Panc1 (cell line): ENCODE measurements at places on chromosomes 16 and 17.

GRCh38 chr17:726271-726919 is 6.0 kb upstream of the TLCD3A start:
- DNase-seq, result no peak

- no peak for DNase-seq
Observed at GRCh38 chr16:66231452-66232160, 134.9 kb upstream of the CDH5 start.

DNA sequence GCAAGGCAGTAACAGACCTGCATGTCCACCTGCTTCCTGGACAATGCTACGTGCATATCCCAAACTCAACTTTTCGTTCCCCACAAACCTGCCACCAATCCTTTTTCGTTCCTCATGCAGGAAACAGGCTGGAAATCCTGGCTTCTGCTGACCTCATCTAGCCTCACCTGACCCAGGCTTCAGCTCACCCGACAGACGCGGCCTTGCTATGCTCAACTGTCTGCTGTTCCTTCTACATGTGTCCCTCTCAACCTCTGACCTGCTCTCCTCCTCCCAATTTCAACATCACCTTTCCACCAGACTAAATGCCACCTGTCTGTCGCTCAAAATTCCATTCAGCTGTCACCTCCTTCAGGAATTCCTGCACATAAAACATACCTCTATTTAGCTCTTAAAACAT is 44.5 kb downstream of the XPO6 start:
- no peak for DNase-seq

- no peak for DNase-seq
Observed at GRCh38 chr17:16977932-16978331, 6.0 kb upstream of the TNFRSF13B start.

DNA sequence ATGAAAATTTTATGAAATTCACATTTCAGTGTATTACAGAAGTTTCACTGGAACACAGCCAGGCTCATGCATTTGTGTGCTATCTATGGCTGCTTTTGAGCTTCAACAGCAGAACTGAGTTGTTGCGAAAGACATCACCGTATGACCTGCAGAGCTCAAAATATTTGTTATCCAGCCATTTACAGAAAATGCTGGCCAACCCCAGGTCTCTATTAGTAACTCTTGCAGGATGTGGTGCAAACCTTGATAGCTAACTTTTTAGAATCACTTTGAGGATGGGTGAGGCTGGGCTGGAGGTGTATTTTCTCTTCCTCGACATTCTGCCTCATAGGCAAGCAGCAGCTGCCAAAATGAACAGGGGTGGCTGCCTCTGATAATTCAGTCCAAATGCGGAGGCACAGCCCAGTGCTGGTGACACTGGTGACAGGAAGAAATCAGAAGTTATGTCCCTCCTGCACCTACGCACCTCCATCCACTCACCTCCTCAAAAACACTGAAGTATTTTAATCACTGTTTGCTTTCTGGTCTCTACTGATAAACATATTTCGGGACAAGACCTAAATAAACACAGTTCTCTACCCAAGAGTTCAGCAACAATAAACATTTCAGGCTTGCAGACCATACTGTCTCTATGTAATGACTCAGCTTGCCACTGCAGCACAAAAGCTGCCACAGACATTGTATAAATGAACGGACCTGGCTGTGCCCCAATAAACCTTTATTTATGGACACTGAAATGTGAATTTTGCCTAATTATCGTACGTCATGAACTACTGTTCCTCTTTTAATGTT is 28.5 kb downstream of the ARHGAP17 start:
- no peak for DNase-seq

- DNase-seq, result no peak
Observed at GRCh38 chr16:3690980-3691720, 26.2 kb downstream of the TRAP1 start.

GRCh38 chr16:85416228-85417109 is 196.7 kb upstream of the GSE1 start:
- DNase-seq, result no peak

GRCh38 chr17:50884439-50885311 is 18.5 kb upstream of the TOB1 start:
- DNase-seq, result no peak

DNA sequence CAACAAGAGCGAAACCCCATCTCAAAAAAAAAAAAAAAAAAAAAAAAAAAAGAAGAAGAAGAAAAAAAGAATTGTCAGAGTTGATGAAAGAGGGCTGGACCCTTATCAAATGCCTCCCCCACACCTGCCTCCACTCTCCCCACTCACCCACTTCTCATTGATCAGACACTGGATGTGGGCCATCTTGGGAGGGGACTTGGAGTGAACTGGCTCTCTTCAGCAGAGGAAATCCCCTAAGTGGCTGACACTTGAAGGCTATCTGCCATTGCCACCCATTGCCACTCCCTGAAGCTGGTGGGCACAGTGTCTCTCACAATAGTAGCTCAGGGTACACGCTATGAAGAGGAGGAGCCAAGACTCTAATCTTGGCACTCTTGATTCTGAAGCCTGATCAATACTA is 1.6 kb downstream of the ITGA2B start:
- DNase-seq, result no peak

GRCh38 chr17:55842405-55843158 is 91.7 kb downstream of the PCTP start:
- no peak for DNase-seq

- no peak for DNase-seq
Observed at GRCh38 chr16:86134802-86135461, 236.0 kb downstream of the IRF8 start.

DNA sequence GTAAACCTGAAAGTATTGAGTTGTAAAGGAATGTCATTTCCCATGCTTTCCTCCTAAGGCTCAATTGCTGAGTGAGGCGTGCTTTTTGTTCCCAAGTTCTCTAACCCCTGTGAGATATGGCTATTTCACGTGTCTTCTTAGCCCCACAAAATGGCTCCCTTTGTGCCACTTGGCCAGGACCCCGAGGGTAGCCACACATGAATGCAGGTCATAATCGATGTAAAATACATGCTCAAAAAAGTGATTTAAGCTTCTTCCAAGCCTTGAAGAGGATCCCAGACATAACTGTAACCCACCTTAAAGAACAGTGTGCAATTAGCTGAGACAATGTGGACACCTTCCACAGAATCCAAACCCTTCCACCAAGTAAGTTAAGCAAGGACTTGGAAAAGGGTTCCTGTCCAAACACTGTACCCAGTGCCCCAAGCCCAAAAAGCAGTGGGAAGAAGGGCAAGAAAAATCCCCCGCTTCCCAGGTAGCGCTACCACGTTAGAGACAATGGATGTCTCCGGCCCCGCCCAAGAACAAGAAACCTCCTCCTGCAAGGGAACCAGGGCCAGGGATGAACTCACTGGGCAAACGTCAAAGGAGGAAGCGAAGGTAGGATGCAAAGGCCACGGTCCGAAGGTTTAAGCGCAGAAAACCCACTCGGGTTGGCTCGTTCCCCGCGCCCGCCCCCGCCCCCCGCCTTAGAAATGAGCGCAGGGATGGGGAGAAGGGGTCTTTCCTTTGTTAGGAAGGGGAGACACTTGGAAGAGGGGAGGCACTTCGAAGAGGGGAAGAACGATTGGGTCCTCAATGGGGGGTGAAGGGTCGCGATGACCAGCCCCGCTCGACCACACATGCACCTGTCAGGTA is 1.2 kb downstream of the JPT1 start:
- no peak for DNase-seq

DNA sequence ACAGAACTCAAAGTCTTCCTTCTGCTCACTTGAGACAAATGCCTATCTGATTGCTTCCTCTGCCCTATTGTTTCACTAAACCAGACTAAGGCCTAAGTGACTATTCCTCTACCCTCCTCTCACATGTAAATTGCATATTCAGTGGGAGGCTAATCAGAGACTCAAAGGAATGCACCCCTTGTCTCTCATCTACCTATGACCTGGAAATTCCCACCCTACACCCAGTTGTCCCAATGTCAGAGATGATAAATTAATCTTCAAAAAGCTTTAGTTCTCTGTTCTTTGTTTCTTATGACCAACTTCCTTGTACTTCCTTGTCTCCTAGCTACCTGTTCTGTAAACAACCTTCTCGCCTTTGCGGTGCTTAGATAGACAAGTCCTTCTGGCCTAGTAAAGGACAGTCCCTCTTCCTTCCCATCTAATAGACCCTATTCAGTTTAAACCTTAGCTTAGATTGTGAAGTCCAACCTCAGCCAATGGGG is 76.0 kb downstream of the EMP2 start:
- no peak for DNase-seq

- no peak for DNase-seq
Observed at GRCh38 chr16:4016658-4017057, 99.6 kb downstream of the ADCY9 start.

DNA sequence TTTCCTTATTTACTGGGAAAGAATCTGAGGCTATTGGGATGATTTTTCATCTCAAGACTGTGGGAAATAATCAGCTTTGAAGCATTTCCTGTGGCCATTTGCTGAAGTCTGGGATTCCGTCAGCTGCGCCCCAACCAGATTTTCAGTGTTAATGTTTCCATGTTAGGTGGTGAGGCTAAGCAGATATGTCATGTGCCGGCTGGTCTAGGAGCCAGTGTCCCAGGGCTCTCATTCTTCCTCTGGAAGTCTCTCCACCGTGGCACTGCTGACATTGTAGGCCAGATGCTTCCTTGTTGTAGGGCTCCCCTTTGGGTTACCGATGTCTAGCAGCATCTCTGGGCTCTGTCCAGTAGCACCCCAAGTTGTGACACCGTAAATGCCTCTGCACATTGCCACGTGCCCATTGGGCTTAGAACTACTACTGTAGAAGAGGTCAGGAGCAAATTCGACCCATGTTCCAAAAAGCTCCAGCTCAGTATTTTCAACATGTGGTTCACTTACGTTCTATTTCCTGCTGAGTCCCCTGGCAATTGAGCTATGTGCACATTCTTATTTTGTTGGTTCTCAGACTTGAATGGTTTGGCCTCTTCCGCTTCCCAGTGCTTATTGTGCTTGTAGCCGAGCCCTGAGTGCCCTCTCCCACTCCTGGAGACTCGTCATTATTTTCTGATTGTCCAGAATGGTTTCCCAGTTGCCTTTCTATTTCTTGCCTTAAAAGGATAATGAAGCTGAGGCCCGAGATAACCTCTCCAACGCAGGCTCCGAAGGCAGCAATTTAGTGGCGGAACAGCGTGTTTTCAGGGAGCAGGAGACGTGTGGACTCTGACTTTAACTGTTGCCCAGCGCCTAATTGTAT is 82.2 kb downstream of the SPECC1 start:
- DNase-seq, result no peak

DNA sequence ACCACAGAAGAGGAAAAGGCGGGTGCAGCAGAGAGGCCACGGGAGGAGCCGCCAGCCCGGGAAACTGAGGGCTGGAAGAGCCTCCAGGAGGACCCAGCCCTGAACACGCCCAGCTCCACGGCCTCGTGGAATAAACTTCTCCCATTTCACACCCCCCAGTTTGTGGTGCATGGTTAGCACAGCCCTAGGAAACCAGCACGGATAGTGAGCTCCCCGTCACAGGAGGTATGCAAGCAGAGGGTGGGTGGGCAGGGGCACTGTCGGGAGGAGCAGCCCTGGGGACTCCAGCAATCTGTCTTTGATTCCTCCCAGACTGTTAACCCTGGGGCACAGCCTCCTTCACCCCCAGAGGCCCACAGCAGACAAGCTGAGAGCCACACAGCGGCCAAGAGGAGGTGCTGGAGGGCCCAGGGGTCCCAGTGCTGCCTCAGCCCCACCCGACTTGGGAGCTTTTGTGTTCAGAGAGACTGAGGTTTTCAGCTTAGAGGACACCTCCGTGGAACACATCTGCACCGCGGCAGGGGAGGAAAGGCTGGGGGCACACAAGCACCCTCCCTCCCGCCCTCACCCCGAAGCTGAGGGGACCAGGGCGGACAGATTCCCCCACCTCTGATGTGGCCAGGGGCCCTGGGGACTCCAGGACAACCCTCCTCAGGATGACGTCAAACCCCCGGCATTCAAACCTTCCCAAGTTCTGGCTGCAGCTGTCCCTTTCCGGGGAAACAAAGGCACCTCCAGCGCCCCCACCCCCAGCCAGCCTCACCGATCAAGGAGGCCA is 1.7 kb upstream of the IL17C start:
- no peak for DNase-seq

GRCh38 chr16:1787322-1788094 is 4.7 kb downstream of the NUBP2 start:
- DNase-seq, result no peak

DNA sequence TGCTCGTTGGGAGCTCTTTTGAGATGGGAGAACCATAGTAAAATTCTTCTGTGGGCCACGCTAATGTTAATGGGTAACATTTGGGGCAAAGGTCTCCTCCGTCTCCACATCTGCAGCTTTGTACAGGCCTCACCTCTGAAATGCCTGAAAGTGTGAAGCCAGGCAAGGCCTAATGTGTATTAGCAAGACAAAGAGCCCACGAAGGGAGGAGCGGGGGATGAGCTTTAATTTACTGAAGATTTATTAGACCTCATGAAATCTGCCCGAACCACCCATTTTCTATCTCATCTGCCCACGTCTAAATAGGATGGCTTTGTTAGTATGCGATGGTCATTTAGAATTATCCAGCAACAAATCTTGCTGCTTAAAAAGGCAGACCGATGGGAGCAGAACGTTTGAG is 408.9 kb downstream of the PMP22 start:
- no peak for DNase-seq

DNA sequence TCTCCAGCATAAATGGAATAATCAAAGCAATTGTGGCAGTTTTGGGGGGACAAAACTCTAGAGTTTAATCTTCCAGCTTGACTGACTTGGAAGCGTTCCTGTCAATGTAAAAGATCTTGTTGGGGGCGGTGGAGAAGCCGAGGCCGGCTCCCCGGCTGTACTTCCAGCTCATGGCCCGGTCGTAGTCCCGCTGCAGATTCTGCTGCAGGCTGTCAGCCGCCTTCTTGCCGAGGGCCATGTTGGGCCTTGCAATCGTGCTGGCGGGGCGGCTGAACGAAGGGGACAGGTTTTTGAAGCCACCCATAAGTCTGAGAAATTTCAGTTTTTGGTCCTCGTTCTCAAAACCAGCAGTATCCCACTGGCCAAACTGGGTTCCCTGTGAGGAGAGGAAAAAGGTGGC is 11.2 kb downstream of the KNOP1 start:
- DNase-seq, result no peak

DNA sequence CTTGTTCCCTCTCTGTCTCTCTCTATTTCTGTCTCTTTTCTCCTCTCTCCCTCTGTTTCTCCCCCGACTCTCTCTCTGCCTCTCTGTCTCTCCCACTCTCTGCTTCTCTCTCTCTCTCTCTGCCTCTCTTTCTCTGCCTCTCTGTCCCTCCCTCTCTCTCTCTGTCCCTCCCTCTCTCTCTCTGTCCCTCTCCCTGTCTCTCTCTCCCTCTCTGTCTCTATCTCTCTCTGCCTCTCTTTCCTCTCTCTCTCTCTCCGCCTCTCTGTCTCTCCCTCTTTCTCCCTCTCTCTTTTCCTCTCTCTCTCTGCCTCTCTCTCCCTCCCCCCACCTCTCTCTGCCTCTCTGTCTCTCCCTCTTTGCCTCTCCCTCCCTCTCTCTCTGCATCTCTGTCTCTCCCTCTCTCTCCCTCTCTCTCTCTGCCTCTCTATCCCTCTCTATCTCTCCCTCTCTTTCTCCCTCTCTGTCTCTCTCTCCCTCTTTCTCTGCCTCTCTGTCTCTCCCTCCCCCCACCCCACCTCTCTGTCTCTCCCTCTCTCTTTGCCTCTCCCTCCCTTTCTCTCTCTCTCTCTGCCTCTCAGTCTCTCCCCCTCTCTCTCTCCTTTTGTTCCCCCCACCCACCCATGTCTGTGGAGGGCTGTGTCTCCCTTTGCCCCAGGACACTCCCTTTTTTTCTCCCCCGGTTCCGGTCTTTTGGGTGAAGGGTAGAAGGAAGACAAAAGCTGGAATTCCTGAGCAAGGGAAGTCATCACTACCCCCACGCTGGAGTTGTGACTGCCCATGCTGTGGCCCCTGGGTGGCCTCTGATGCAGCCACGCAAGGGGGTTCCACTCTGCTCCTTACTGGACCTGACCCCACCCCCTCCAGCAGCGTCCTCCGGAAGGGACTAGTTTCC is 27.1 kb upstream of the MGAT5B start:
- DNase-seq, result no peak
